Spinal cord (tissue), 10 donors: ENCODE measurements at places on chromosomes 11 and 22. TPM values are rescaled to one million over a fixed set of nuclear protein-coding genes. Genes with fewer than 3 reads are reported as not detected.

GRCh38 chr11:3051196-3052108, 5.8 kb downstream of the CARS1 start:
- H3K4me1 ChIP-seq, result peaks cover 40% of the 10 kb centered on the region
- no peak for DNase-seq
- H3K36me3 ChIP-seq, result peaks cover 46% of the 10 kb centered on the region
- H3K4me3 ChIP-seq, result no peak overlapping the region
- H3K27ac ChIP-seq, result no peak overlapping the region

DNA sequence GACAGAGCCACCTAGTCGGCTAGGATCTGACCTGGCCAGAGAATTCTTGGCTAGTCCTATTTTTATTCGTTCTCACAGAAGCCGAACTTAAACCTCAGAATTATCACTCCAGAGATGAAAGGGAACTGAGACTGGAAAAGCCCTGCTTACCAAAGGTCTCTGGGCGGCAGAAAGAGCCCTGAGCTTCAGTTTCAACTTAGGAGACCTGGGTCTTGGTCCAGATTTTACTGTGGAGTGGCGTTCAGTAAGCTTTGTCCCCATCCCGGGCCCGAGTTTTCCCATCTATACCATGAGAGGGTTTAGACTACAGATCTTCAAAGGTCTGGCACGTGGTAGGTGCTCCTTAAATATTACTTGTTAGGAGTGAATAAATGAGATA, 516 bp downstream of the NEU3 start:
- H3K4me3 ChIP-seq, result peak overlapping the region; percentile 77
- no peaks in the 10 kb centered on the region for H3K36me3 ChIP-seq
- peak overlapping the region; percentile 68 for H3K27ac ChIP-seq
- H3K27me3 ChIP-seq, result no peaks in the 10 kb centered on the region
- DNase-seq, result peak; percentile 20

DNA sequence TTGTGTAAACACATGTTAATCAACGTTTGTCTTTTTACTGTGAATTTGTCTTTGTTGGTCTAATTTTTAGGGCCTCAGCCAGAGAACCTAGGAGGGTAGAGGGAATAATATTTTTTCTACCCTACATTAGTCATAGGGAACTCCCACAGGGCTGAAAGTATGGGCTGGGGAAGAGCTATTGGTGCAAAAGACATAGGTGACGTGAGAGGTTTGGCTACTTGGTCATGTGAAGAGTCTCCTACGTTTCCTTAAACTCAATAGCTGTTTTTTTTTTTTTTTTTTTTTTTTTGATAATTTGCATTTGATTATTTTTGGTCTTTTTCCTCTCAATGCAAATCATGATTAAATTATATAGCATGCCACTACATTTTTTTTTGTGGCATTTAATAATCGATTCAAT, 15.9 kb upstream of the MMP7 start:
- DNase-seq, result no peak
- H3K4me3 ChIP-seq, result no peak overlapping the region
- no peaks in the 10 kb centered on the region for H3K27me3 ChIP-seq
- H3K4me1 ChIP-seq, result no peaks in the 10 kb centered on the region

- H3K4me1 ChIP-seq, result no peaks in the 10 kb centered on the region
- no peak for DNase-seq
Measured at GRCh38 chr11:22711071-22711770, 44.8 kb downstream of the GAS2 start.

The MS4A12 gene
- not detected for total RNA-seq

The RAB39A gene
- total RNA-seq, result 27.2 TPM
